ENCODE measurements at places on chromosomes 7 and 10. TPM values are rescaled to one million over a fixed set of nuclear protein-coding genes. Genes with fewer than 3 reads are reported as not detected.

DNA sequence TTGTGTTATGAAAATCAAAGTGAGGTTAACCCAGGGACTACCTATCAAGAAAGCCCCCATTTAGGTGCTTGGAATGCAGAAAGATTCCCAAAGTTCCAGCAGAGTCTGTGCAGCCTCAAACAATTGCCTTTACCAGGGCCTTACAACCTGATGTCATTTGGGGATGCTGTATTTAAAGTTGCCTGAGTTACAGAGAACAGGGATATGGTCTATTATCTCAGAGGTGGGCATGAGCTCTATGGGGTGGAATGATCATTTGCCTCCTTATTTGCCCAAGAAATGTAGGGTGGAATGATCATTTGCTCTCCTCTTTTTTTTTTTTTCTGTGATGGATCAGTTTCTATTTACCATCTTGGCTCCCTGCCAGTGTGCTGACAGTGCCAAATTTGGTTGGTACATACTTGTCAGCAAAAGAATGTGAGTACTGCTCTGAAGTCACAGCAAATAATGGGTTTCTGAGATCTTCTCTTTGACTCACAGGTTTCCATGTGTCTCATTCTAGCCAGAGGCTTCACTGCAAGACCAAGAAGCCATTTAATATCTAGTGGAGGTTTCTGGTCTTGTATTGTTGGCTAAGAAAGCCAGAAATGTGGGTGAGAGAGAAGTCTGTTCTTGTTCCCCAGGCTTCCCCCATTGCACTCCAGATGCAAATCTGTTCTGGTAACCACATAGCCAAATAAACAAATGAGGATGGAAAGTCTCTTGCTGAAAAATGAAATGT lies 45.5 kb upstream of the ZNRF2 start:
- DNase-seq: peak; percentile 65

Gene BMPER
- total RNA-seq: 8.2 TPM

Gene ZNF727
- not detected for total RNA-seq

DNA sequence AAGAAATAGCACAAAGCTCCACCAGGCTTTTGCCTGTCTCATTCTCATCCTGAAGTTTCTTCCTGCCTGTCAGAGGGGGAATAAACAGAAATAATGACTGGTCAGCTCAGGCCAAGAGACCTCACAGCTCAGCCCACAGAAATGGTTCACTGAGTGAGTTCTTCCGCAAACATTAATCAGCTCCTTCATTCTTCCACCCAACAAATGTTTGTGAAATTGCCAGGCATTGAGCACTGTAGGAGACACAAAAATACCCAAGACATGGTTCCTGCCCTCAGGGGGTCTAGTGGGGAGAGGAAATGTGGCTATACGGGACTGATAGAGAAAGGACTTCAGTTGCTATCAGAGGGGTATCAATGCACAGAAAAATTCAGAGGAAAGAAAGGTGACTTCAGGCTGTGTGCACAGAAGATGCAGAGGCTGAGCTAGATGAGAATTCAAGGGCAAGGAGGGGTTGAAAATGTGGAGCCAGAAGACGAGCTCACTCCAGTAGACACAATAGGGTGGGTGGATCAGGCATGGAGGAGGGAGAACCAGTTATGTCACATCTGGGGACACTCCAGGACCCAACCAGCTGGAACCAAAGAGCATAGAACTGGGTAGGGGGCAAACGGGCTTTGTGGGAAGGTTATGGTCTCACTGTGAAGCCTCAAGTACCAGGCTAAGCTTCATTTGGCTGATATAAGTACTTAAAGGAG lies 20.9 kb downstream of the MYOF start:
- DNase-seq: no peak

Gene C10orf53
- not detected for total RNA-seq

- peak; percentile 89 for DNase-seq
These were observed at the start of gene REPIN1 for GRCh38 chr7:150368096-150368883. Gene REPIN1, plus strand, starts transcription at chr7:150368822. Its CDS starts 890 bp downstream, at chr7:150369712.

Gene GPER1
- total RNA-seq: 0.63 TPM

Gene STEAP1
- total RNA-seq: 188 TPM

All from A673 (cell line).